Activated CD4-positive, alpha-beta T cell treated with anti-CD3 and anti-CD28 coated beads, Interleukin-2, amount 50 U/mL, for 48 hours (primary cell): ENCODE measurements at places on chromosomes 1 and 21.

DNA sequence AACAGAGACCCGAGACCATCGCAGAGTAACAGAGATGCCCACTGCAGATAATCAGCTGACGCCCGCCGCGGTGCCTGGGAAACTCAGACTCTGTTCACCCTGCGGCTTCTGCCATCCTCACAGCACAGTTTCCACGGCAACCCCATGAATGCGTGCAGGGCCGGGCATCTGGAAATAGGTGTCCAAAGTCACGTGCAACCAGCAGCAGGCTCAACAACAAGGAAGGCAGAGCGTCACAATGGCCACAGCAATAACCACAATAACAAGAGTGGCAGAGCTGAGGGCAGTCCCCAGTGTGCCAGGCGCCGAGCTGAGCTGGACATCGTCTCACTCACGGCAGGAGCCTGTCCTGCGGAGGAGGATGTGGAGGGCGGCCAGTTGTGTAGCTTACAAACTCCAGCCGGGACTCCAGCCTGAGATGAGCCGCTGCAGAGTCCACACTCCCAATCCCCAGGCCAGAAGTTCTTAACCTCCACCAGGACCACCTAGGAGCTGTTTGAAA lies 102.0 kb downstream of the CRYAA start:
- no peak for DNase-seq

DNA sequence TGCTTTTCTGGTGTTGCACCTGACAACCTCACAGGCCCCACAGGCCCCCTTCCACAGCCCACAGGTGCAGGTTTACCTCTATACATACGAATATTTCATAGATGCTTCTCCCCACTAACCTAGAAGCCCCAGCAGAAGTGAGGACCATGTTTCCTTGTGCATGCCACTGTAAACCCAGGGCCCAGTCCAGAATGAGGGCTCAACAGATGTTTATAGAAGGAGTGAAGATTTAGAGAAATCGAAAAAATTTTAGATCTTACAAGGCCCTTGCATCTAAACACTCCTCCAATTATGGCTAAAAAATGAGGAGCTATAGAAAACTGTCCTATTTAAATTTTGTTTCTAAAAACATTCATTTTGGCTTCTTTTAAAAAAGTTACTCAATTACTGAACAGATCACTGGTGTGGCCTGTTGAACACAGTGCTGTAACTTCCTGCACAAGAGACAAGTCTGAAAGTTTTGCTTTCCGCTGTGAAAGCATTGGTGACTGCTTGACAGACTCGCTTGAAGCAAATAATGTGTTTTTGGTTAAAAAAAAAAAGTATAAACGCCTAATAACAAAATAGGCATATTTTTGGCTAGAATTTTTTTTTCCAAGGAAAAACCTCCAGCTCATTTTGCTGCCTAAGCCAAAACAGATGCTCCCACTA lies 1.2 kb downstream of the ABCB10 start:
- no peak for DNase-seq

DNA sequence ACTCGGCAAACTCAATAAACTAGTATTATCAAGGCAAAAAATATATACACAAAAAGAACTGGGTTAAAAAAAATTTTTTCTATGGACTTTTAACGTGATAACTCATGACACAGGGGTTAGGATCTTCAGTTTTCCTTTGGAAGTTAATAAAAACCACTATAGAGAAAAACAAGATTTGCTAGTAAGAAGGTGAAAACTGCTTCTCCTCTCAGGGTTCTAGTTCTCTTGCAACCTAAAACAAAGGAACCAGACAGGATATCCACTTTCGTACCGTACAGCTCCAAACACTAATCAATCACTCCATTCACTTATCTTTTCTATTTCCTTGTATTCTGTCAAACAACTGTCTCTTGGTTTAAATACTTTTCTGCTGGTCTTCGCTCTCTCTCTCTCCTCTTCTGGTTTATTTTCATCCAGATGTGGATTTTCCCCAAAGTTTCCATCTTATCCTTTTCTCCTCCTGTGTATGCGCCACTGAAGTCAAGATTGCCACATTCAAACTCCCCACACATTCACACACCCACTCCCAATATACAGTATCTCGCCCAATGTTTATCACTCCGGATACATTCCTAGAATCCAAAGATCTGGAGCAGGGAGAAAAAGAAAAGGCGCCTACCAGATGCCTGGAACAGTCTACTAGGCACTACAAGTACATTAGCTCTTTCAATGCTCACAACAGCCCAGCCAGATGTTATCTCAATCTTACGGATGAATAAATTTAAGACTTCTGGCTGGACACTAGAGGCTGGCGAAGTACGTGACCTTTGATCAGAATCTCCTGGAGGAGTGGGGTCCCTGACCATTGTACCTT lies 775 bp upstream of the PRPF38B start:
- DNase-seq, result no peak

DNA sequence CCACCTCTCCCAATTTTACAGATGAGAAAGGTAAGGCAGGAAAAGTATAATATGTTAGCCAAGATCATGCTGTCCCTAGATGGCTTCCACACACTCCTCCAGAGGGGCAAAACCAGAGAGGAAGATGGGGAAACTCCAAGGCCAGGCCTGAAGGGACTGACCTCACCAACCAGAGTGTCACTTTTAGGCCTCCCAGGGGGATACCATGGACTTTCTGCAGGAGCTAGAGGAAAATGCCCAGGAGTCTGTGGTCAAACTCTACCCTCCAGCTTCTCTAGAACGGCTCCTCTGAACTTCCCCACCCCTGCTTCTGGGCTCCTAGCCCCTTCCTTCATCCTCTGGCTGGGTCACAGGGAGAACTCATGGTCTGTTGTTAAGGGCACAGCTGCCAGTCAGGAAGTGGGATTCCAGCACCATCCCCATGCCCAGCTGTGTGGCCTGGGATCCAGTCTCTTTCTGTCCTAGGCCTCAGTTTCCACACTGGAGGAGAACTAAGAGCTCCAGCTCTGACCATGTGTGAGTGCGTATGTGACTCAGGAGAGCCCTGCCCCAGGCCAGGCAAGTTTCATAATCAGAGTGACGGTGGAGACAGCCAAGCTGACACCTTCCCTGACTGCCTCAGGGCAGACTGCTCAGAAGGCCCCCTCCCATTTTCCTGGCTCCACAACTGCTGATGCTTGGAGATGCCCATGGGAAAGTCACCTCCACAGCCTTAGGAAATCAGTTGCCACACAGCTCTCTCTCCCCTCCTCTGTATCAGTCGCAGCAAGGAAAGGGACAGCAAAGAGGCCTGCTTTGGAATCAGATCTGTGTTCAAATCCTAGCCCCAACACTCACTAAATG lies 1.9 kb downstream of the IGSF8 start:
- peak; percentile 19 for DNase-seq

DNA sequence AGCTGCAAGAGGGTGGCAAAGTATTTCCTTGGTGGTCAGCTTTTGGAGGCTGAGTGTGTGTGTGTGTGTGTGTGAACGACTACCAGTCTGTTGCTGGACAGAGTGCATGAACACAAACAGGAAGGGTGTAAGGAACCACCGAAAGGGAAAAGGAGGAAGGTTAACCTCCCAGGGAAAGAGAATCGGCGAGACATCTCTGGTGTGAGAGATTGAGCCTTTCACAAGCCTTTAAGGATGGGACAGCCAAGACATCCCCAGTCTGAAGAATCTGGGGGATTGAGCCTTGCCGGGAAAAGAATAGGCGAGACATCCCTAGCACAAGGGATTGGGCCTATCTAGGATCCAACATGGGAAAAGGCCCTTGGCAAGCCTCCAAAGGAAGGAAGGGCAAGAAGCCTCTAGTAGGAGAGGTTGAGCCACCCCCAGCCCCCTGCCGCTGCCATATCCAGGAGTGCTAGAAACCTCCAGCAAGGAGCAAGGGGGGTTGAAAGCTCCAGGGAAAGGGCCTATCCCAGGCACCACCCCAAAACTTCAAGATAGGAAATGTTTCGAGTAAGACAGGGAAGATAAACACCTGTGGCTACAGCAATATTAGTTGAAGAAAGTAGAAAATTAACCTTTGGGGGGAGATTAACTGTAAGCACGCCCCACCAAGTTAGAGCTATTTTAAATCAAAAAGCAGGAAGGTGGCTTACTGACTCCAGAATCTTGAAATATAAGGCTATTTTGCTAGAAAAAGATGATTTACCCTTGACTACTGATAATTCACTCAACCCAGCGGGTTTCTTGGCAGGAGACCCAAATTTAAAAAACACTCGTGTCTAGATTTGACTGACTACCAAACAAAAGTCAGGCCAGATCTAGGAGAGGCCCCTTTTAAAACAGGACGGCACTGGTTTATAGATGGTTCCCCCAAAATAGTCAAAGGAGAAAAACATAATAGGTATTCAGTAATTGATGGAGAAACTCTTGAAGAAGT lies 3.2 kb downstream of the TEX50 start:
- DNase-seq, result no peak

DNA sequence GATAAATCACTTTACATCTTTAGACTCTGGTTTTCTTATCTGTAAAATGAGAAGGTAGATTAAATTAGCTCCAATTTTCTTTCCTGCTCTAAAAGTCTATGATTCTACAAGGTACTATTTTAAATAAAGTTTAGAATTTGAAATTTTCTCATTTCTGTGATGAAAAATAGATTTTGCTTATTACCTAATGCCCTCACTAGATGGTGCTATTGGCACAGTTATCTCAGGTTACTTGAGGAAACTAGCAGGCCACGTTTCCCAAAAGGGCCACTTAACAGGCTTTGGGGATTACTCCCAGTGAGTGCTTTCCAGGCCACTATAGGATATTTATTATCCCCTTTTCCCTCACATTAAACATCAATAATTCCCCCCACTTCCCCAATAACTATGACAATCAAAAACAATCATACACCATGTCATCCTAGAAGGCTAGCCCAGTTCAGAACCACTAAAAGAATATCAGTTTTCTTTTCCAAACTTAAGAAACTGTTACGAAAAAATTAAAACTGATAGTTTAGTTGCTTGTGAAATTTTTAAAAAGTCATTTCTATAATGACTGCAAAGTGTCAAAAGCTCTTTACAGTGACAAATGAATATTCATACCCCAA lies 30.6 kb downstream of the OMA1 start:
- no peak for DNase-seq

DNA sequence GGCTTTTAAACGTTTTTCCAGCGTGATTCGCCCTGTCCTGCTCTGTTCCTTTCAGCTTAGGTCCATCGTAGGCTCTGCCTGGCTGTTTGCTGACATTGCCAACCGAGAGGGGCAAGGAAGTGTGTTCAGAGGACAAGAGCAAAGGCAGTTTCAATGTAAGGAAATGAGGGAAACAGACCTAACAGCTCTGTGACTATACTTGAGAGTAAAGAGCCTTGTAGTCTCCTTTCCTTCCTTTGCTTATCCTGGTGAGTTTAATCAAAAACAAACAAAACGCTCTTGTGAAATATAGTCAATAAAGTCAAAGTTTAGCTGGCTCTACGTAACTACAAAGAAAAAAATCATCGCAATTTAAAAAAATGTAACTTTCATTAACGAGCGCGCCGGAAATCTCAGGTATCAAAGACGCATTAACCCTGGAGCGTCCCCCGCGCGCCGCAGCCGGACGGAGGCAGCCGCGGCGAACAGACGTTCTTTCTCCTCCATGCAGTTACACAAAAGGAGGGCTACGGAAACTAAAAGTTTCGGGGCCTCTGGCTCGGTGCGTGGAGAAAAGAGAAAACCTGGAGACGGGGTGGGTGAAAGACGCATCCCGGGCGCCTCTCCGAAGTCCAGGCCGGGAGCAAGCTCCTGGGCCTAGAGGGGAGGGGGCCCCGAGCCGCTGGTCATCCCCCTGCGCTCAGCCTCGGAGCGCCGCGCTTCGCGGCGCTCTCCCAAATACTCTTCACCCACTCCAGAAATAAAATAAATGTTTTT lies 617 bp upstream of the ADGRL2 start:
- no peak for DNase-seq

- no peak for DNase-seq
Observed at GRCh38 chr1:76503736-76504135, 363.5 kb upstream of the ST6GALNAC5 start.

GRCh38 chr1:94329276-94329675 lies 88.9 kb upstream of the ABCD3 start:
- DNase-seq, result no peak

DNA sequence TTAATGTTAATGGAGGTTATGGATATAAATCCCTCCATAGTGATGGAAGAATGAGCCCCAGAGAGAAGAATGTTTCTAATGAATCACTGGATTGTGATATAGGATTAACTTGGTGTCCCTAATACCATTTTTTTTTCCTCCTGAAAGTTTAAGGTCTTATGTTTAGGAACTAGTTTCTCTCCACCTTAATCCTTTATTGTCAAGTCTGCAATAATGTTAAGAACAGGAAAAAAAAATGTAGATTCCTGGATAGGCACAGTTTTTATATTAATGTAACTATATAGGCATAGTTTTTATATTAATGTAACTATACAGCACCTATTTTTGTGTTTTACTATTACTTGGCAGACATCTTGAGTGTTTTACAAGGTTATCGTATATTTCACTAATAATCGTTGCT lies 34.9 kb downstream of the NFIA start:
- no peak for DNase-seq

- no peak for DNase-seq
Observed at GRCh38 chr1:220696863-220697231, 6.7 kb downstream of the C1orf115 start.

- DNase-seq, result peak; percentile 81
Observed at GRCh38 chr1:33099290-33100118, 18.6 kb downstream of the AZIN2 start.

DNA sequence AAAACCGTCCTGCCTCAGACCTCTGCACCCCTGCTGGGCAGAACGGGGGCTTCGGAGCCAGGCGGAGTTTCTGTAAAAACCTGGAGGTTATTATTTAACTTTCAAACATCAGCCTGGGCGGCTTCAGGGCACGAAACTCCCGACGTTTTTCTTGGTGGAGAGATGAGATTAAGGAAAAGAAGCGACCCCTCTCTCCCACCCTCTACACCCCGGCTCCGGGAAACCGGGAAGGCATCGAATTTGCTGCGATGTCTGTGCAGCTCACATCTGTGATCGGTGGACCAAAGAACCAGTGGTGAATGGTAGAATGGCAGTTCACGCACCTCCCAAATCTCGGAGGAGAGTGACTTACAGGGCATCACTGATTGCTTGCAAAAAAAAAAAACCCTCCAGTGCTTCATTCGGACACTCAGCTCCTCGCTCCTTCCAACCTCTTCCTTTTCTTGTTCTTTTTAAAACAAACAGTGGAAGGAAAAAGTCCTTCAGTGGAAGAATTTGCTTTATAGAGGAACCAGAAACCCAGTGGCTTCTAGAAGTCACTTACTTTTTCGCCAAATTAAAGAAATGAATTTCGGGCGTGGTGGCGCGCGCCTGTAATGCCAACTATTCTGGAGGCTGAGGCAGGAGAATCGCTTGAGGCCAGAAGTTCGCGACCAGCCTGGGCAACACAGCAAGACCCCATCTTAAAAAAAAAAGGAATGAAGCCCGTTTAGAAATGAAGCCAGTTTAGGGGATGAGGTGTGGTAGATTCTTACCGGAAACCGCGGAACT lies 884 bp downstream of the PHACTR4 start:
- DNase-seq, result peak; percentile 39

GRCh38 chr1:62295921-62296491 lies 23.2 kb downstream of the KANK4 start:
- DNase-seq, result no peak
